ENCODE measurements at places on chromosomes 6 and 20.

GRCh38 chr6:79057746-79058145 is 20.3 kb downstream of the PHIP start:
- DNase-seq, result no peak

- no peak for DNase-seq
These were observed 40.8 kb upstream of the TMEM244 start for GRCh38 chr6:129901910-129902309.

DNA sequence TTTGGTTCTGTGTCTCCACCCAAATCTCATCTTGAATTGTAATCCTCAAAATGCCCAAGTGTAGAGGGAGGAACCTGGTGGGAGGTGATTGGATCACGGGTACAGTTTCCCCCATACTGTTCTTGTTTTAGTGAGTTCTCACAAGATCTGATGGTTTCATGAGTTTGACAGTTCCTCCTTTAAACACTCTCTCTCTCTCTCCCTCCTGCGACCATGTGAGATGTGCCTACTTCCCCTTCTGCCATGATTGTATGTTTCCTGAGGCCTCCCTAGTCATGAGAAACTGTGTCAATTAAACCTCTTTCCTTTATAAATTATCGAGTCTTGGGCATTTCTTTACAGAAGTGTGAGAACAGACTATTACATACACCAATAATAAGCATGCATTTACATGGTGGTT is 12.1 kb upstream of the EYS start:
- no peak for DNase-seq

GRCh38 chr6:64072686-64073085 is 437.1 kb downstream of the PHF3 start:
- DNase-seq, result no peak

DNA sequence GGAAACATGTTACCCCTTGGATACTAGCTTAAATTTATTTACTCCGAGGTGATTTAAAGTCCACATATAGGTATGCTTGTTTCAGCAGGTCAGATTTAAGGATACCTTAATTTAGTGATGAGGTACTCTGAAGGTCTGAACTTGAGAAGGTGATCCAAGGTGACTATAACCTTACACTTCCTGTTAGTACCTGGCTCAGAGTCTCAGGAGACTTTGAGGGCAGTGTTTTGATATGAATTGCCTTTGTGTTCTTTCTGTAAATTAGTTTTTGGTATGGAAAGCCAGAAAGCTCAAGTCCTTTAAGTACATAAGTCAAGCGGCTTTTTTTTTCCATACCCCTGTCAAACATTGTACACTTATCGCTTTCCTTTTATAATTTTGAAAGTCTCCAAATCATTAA is 489.0 kb downstream of the CDKAL1 start:
- no peak for DNase-seq

DNA sequence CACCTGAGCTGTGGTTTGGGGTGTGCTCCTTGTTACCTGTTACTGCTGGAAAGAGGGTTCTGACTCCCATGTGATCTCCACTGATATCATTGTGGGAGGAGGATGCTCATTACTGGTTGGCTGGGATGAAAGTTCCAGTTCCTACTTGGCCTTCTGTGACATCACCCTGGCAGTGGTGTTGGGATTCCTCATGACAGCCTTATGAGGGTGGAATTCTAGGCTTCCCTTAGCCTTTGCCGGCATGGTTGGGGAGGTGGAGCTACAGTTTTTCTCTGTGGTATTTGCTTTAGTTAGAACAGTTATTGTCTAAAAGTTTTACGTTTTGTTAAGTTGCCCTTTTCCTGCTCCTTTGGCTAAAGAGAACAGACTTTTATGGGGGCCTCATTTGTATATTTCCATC is 112.1 kb downstream of the AFG1L start:
- no peak for DNase-seq

GRCh38 chr20:53494753-53495152 is 98.9 kb downstream of the ZNF217 start:
- DNase-seq, result no peak

DNA sequence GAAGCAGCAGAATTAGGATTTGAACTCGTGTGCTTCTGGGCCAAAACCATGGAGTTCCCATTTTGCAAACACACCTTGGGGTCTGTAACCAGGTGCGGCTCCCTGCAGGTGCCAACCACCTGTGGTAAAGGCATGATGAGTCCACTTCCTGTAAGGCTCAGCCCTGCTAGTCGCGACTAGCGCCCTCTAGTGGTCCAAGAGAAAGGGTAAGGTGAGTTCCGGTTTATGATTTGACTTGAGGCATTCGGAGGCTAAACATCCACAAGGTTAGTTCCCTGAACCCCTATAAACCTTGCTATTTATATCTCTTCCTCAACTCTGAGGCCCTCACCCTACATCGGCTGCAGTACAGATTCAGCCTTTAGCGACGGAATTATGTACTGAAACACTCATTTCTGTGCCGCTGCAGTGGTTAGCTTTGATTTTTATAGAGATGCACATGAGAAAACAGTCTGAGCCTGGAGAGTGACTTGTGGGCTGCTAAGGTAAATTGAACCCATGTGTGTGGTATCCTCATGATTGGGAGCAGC is 173.4 kb downstream of the PLCB1 start:
- DNase-seq, result peak; percentile 58

- no peak for DNase-seq
These were observed 103.1 kb upstream of the MRPS10 start for GRCh38 chr6:42320762-42321161.

- peak; percentile 98 for DNase-seq
These were observed at the start of gene APMAP for GRCh38 chr20:24992487-24993205. Gene APMAP (minus strand): TSS chr20:24992751. CDS start chr20:24992688, 63 bp downstream.

- DNase-seq, result no peak
These were observed 96.9 kb downstream of the MKKS start for GRCh38 chr20:10336959-10337729.

GRCh38 chr6:32416036-32416435 is 9.1 kb upstream of the BTNL2 start:
- DNase-seq, result no peak

DNA sequence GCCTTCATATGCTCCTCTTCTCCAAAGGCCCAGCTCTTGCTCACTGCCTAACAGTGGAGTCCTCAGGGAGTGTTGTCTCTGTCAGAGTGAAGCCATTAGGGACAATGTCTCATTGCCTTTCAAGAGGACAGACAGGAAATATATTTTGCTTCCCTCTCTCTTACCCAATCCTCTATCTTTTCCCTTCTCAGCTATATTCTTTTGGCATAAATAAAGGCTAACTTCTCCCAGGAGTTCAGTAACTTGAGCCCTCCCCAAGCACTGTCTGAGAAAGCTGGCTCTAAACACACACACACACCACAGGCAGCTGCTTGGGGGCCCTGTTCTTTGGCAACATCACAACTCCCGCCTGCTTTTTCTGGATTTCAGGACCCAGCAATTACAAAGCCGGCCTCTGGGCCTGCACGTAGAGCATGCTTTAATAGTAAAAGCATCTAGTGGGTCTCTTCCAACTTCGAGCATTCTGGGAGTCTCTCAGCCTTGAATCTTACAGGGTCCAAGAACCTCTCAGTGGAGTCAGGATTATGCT is 34.7 kb upstream of the LAMA4 start:
- no peak for DNase-seq

GRCh38 chr6:51568771-51569170 is 518.6 kb downstream of the PKHD1 start:
- DNase-seq, result no peak

GRCh38 chr20:588932-589672 is 21.0 kb downstream of the TCF15 start:
- DNase-seq, result no peak

GRCh38 chr6:158041788-158042187 is 60.1 kb downstream of the SYNJ2 start:
- no peak for DNase-seq

- peak; percentile 62 for DNase-seq
These were observed 2.1 kb downstream of the DEF6 start for GRCh38 chr6:35299674-35300073.
